ENCODE measurements at places on chromosomes 16 and 17.

DNA sequence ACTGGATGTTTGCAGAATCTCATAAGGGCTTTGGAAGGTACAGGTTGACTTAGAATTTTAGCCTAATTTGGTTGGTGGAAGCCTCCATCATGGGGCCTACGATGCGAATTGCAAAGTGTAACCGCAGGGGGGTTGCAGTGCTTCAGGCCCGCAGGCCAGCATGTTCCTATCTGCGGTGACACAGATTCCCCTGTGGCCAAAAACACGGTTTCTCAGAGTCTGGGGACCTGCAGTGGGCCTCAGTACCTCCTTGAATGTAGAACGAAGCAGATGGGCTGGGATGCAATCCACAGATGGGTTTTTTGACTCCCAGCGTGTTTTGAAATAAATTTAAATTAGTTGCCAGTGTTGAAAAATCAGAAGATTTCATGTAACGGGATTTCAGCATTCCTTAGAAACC is 34.7 kb downstream of the KIAA0513 start:
- no peak for DNase-seq

GRCh38 chr17:73949903-73950592 is 253.4 kb upstream of the RPL38 start:
- DNase-seq = no peak

GRCh38 chr17:82943339-82943738 is 103.5 kb upstream of the ZNF750 start:
- DNase-seq = peak; percentile 12

- no peak for DNase-seq
Measured at GRCh38 chr16:65773301-65773874, 593.1 kb upstream of the CDH5 start.

GRCh38 chr16:401468-402348 is at the start of gene DECR2:
TSS of gene DECR2 (plus strand) at chr16:401885. CDS start at chr16:401964, 79 bp downstream.
- DNase-seq = peak; percentile 99

- DNase-seq = no peak
Measured at GRCh38 chr17:44315760-44316731, 7.6 kb downstream of the RUNDC3A start.

GRCh38 chr17:42459256-42459800 is 650 bp downstream of the ATP6V0A1 start:
- DNase-seq = peak; percentile 68

GRCh38 chr16:4075534-4075933 is 40.7 kb downstream of the ADCY9 start:
- no peak for DNase-seq

DNA sequence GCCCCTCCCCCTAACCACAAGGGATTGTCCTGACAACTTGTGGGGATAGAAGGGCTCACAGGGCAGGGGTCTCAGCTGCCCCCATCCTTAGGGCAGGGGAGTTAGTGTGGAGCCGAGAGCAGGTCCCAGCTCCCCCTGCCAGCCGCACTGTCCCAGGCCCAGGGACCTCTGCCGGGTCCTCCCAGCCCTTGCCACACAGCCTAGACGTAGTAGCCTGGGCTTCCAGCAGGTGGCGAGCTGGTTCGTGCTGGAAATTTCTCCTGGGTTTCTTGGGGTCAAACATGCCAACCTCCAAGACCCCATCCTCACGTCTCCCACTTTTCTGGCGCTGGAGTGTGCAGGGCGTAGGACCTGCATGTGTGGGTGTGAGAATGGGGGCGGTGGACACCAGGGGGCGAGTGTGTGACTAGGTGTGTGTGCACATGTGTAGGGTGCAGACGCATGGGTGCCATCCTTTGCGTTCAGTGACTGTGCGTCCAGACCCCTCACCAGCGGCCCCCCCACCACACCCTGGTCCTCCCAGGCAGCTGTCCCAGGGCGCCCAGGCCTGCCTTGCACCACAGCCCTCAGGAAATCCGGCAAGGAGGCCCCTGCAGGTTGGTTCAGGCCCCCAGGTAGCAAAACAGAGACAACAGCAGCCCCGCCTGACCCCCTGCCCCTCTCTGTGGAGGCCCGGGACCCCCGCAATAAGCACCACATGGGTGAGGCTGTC is 29.5 kb downstream of the SBK1 start:
- no peak for DNase-seq

GRCh38 chr16:85935974-85936760 is 37.2 kb downstream of the IRF8 start:
- DNase-seq = peak; percentile 19

- no peak for DNase-seq
Measured at GRCh38 chr17:60422162-60422665, at the start of gene CHCT1. TSS of gene CHCT1 (plus strand) at chr17:60422489. CDS start at chr17:60422593, 104 bp downstream.

DNA sequence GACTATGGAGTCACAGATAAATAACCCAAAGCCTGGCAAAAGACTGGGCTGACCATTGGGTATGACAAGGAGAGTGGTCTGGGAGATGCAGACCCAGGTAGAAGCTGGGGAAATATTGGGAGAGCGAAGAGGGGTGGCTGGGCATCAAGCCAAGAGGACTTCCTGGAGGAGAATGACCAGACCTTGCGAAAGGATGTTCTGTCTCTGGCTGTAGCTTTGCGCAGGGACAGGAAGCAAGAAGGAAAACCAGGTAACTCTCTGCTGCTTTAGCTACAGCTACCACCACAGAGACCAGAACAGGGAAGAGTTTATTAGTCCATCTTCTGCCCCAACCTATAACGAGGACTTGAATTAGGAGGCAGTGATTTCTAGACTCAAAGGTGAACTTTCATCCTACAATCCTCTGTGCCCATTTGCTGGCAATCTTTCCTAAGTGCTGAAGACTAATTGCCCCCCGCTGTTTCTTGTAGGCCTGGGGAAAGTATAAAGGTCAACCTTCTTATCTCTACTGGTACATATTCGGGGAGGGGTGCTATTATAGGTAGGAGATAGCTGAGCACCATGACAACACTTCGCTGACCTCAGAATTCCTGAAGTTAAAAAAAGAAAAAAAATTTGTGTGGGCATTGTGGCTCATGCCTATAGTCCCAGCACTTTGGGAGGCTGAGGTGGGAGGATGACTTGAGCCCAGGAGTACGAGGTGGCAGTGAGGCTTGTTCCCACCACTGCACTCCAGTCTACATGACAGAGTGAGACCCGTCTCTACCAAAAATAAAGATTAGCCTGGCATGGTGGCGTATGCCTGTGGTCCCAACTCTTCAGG is 19.1 kb upstream of the KIFC3 start:
- DNase-seq = no peak

- DNase-seq = peak; percentile 83
Measured at GRCh38 chr16:81661082-81661481, 118.0 kb upstream of the PLCG2 start.

GRCh38 chr16:25109643-25110042 is 1.9 kb upstream of the LCMT1 start:
- DNase-seq = no peak

DNA sequence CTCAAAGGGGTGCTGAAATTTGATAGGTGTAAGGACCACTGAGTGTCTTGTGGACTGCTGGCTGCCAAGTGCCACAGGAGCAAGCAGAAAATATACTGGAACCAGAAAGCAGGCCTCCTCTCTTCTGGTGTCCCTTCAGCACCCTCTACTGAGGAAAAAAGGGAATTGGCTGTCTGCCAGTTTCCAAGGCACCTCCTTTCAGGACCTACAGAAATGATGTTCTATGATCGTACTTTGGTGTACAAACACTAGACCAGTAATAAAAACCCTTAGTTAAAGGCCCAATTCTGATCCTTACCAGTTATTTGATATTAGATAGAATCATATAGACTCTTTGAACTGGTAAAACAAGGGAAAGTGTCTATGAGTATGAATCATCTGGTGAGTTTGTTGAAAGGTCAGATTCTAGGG is 35.8 kb upstream of the BCAS3 start:
- peak; percentile 77 for DNase-seq

DNA sequence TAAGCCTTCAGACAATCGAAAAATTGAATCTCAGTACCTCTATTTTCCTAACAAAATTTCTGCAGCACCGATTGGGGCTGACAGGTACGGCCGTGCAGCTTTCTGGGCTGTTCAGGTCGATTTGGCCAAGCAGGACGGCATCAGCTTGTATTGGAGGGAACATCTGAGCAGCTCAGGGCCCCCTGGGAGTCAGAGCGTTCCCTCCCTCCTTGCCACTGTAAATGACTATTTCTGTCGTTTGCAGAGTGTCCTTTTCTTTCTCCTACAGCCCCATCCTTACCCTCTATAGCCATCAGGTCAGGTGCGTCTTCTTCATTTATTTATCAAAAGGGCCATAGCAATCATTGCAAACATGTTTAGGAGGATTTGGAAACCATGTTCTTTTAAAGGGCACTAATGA is 731.1 kb downstream of the WWOX start:
- no peak for DNase-seq

DNA sequence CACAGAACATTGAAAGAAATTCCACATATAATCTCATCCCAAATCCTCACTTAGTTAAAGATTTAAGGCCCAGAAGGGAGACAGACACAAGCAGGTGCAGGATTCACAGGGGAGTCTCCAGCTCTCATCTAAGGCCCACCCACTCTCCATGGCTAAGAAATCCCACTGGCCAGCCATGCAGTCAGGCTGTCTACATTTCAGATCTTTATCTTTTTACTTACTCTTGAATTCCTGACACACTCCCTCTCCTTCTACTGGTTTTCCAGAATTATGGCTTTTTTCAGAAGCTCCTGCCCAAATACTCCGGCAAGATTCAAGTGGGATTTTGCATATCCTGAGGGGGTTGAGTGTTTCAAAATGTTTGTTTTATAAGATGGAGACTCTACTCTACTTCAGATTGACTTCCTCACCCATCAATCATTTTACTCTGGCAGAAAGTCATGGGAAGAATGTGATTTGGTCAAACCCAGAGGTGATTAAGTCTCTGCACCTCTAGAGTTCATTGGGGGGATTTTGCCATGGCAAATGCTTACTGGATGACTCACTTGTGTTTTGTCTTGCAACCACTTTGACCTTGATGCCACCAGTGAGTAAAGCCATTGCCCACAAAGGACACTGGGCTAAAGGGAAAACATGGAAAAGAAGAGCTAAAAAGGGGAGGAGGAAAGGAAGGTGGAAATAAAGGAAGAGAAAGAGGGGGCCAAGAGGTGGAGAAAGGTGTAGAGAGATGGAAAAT is 688.8 kb upstream of the SALL1 start:
- no peak for DNase-seq

GRCh38 chr17:51948128-51948527 is 210.4 kb downstream of the CA10 start:
- DNase-seq = no peak

DNA sequence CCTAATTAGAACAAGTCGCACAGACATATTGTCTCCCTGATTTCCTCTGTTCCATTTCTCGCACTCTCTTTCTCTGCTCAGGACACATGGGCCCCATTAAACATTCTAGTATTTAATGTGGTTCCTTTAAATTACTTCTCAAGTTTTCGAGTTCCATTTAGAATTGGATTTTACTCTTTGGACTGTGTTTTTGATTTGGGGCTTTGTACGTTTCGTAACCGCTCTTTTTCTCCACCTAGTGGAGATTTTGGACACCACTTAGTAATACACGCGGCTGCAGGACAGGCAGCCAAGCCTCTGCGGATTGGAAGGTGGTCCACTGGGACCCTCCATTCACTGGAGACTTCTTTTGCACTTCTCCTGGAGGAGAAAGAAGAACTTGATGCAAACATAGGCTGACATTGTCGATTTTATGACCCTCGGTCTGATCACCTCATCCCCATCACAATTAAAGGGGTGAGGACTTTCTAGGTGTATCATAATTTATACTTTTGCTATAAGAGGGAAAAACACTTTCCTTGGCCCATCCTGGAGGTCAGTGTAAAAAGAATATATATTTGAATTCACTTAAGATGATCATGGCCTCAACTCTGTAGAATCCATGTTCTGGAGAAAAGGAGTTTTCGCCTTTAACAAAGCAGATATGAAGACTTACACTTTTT is 85.7 kb downstream of the NOG start:
- no peak for DNase-seq

DNA sequence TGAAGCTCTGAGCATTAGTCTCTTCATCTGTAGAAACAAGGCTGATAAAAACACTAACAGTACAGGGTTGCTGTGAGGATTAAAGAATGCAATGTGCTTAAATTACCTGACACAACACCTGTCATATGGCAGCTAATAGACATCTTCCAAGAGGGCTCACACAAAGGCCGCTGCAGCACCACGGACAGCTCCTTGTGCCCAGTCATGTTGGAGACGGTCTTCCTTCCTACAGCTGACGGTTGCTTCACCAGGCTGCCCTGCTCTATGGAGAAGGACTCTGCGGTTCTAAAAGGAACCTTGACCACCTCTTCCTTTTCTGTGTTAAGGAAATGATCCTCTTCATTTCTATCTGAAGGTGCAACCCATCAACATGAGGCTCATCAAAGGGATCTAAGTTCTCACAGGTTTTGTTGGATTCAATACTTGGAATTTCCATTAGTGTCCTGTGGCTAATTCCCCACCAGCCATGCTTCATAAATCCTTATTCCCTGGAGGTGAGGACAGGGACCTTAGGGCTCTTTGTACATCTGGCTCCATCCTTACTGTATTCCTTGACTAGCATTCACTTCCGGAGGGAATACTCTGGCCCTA is 138.9 kb upstream of the CES5A start:
- DNase-seq = peak; percentile 48

DNA sequence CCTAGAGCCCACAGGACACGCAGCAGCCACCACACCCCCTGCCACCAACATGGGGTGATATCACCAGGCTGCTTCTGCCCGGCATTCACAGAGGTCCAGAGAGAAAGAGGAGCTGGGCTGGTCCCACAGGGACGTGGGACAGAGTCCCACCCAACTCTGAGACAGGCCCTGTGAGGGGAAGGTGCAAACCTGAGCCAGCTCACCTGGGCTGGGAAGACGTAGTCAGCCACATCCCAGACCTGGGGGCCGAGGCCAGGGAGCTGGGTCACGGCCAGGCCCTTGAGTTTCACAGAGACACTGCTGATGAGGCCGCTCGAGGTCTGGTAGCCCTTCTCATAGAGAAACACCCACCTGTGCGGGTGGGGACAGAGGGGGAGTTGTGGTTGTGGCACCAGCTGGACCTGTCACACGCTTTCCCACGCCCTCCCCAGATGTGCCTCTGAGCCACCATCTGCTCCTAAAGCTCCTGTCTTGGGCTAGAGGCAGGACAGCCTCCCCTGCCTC is 11.2 kb downstream of the P2RX1 start:
- no peak for DNase-seq

GRCh38 chr16:89253548-89254287 is 36.2 kb downstream of the ZNF778 start:
- DNase-seq = no peak

DNA sequence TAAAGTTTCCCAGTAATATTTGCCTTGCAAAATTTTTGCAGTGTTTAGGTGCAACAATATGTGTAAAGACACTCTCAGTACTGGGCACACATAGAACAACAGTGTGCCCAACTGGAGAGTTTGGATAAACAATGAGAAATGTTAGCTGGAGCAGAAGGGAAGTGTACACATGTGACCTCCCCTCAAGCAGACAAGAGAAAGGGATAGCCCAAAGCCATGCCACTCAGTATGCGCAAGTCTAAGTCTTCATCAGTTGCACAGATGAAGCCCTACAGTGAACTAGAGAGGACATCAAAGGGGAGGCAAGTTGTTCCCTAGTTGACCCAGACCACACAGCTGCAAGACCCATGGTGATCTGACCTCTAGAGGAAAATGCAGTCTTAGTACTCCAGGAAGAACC is 97.9 kb upstream of the CDH11 start:
- DNase-seq = no peak

- no peak for DNase-seq
Measured at GRCh38 chr16:85954927-85955519, 56.1 kb downstream of the IRF8 start.

Measured in head of caudate nucleus (tissue), 42 donors.